Activated CD8-positive, alpha-beta T cell treated with anti-CD3 and anti-CD28 coated beads for 36 hours (primary cell): ENCODE measurements at places on chromosomes 13 and 19. TPM values are rescaled to one million over a fixed set of nuclear protein-coding genes. Genes with fewer than 3 reads are reported as not detected.

DNA sequence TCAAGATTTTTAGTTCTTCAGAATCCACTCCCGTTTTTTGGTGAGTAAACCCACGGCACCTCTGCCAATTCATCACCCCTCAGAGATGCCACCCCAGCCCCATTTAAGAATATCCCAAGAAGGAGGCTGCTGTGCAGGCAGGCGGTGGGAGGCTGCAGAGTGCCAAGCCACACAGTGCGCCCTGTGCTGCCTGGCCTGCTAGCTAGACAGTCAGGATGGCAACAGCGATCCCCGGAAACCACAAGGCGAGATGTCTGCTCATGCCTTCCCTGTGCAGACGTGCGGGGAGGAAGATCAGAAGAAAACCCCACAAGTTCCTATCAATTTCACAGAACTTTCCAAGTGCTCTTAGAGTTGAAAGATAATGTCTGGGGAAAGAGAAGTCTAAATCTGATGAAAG is 64.8 kb upstream of the GPR183 start:
- peak; percentile 66 for DNase-seq

ERICH6B gene
- total RNA-seq: not detected

DNA sequence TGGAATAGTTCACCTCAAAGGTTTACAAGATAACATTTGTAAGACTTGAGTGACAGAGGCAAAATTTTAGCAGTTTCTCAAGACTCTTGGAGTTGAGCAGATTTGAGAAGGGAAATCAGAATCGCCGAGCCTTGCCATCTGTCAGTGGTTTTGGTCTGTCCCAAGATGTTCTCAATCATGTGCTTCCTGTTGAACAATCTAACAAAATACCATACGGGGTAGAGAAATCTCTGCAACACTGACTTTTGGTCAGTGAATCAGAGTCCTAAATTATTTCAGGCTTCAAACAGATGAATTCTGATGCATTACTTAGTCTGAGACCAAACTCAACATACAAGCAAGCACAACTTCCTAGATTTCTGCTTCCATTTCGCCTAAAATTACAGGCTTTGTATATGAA is 3.8 kb downstream of the KCTD12 start:
- DNase-seq: no peak

- DNase-seq: peak; percentile 44
These were observed 20.9 kb downstream of the COG6 start for GRCh38 chr13:39676315-39676876.

- no peak for DNase-seq
These were observed 401.1 kb upstream of the SPRY2 start for GRCh38 chr13:80742033-80742432.

DAZAP1 gene
- 263 TPM for total RNA-seq

DIRAS1 gene
- not detected for total RNA-seq

AP1M2 gene
- not detected for total RNA-seq

RASL11A gene
- 2.7 TPM for total RNA-seq

DNA sequence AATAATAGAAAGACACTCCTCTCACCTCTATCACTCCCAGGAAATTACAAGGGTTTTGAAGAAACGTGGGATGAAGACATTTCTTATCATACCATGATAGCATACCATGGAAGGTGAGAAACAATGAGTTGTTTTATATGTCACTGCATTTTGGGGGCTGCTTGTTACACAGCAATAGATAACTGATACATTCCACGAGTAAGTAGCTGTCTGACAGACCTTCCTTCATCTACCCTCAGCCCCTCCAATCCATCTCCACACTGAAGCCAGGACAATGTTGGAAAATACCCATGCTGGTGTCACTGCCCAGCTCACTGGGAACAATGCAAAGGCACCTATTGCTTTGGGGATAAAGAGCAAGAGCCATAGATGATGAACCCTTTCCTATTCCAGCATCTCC is 68.9 kb upstream of the USP29 start:
- DNase-seq: no peak

RAB4B gene
- 42.3 TPM for total RNA-seq

GRCh38 chr19:1213391-1214286 is 8.1 kb downstream of the STK11 start:
- DNase-seq: peak; percentile 73

GRCh38 chr19:9431475-9431874 is 3.9 kb downstream of the ZNF266 start:
- DNase-seq: peak; percentile 76

ZNF534 gene
- total RNA-seq: not detected

DNA sequence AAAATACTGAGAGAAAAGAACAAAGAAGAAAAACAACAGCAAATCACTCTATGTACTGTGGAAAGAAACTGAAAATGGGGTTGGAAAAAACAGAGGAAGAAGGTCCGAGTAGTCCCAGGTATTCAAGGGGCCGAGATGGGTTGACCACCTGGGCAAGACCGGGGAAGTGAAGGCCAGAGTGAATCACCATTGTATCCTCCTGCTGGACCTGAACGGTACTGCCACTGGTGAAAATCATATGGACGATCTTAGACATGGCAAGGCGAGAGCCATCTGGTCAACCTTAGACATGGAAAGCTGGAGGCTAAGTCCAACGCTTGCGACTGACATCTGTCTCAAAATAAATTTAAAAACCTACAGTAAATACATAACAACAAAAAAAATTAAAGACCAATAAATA is 44.4 kb upstream of the ZNF91 start:
- DNase-seq: peak; percentile 16

GRCh38 chr19:34484328-34484727 is 2.8 kb downstream of the WTIP start:
- DNase-seq: no peak
